CD4-positive, alpha-beta T cell treated with Interleukin-4 for 4 hours (primary cell): ENCODE measurements at places on chromosomes 12 and 14.

GRCh38 chr12:131020326-131021153, 66.8 kb downstream of the ADGRD1 start:
- no peak for DNase-seq

DNA sequence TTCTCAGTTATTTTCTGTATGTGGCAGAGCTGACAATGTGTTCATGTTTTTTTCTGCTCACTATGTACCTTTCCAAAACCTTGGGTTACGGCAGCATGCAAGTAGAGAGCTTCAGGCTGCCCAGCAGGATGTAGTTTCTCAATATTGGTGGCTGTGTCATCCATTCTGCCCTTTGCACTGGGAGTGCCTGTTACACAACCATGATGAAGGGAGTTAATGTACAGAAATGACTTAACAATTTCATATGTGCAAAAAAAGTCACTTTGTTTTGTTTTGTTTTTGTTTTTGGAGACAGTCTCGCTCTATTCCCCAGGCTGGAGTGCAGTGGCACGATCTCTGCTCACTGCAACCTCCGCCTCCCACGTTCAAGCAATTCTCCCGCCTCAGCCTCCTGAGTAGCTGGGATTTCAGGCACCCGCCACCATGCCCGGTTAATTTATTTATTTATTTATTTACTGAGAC, 6.1 kb upstream of the CNIH1 start:
- peak; percentile 8 for DNase-seq

DNA sequence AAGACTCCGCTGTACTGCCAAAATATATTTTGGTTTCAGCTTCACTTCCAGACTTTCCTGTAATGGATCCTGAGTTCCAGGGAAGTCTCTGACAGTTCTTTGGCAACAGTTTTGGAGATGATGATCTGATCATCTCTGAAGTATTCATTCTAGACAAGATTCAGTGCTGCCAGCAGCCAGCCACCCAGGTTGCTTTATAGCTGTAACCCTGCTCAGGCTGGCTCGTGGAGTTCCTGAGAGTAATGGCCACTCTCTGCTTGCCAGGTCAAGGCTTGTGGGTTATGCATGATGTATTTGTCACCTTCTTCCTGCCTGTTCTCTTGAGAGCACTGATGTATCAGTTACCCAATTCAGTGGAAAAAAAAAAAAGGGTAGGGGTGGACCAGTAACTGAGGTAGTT, 124.3 kb downstream of the PPHLN1 start:
- no peak for DNase-seq

DNA sequence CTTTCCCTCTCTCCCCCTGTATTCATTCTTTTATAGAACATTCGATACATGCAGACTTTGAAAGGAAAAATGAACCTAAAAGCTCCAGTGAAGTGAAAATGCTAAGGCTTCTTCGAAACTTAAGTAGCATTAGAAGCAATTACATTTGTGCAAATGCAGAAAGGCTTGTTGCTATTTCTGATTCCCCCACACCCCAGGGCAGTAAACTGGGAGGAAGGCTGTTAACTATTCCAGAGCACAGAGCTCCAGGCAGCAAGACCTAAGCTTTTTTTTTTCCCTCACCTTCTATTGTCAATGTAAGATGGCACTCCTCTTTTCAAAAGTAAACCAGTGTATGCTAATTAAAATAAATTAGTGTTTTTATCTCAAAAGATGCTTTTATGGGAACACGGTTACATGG, 448.9 kb upstream of the TBX3 start:
- DNase-seq, result no peak

- DNase-seq, result peak; percentile 24
Measured at GRCh38 chr12:117854339-117855012, 114.3 kb downstream of the KSR2 start.

- no peak for DNase-seq
Measured at GRCh38 chr14:48096897-48097296, 421.5 kb upstream of the MDGA2 start.

DNA sequence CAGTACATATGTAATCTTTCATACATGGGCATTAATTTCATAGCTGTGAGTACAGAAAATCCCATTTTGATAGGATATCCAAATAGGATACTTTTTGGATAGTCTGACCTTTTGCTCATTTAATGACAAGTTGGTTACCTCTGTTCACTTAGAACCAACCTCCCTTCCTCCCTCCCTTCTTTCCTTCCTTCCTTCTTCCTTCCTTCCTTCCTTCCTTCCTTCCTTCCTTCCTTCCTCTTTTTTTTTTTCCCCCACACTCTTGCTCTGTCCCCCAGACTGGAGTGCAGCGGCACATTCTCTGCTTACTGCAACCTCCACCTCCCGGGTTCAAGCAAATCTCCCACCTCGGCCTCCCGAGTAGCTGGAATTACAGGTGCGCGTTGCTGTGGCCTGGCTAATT, 162.9 kb downstream of the FUT8 start:
- no peak for DNase-seq

DNA sequence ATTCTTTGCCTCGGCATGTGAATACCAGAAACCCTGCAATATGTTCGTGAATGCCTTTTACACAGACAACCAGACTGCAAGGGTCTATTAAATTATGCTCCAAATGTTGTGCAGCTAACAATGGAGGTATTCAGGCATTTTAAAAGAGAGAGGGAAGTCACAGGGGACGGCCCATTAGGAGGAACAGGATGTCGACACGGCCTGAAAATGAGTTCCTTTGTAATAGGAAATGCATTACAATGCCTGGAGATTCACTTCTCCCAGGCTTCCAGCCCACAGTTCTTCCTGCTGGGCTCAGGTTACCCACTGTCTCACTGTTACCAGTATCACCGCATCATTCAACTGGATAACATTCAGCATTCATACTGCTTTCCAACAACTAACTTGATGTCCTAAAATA, 2.5 kb downstream of the DUSP6 start:
- peak; percentile 10 for DNase-seq

GRCh38 chr12:18496156-18496555, 234.8 kb downstream of the PIK3C2G start:
- DNase-seq, result no peak

GRCh38 chr12:89706986-89707702, 1.5 kb downstream of the ATP2B1 start:
- peak; percentile 29 for DNase-seq

DNA sequence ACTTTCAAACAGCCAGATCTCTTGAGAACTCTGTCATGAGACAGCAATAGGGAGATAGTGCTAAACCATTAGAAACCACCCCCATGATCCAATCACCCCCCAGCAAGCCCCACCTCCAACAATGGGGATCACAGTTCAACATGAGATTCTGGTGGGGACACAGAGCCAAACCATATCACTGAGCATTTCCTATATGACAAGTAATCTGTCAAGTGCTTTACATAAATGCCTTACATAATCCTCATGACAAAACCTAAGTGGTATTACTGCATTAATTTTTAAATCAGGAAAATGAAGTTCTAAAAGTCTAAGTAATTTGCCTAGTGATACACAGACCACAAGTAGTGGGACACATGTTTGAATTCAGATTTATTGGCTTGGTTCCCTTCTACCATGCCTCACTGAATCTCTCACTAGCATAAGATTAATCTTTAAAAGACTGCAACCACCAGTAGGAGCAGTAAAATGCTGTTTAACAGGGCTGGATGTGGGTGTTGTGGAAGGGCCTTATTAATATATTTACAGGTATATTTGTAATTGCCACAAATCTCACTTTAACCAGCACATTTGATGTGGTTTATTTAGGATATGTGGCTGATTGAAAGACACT, 323.1 kb upstream of the FBXO33 start:
- DNase-seq, result no peak

DNA sequence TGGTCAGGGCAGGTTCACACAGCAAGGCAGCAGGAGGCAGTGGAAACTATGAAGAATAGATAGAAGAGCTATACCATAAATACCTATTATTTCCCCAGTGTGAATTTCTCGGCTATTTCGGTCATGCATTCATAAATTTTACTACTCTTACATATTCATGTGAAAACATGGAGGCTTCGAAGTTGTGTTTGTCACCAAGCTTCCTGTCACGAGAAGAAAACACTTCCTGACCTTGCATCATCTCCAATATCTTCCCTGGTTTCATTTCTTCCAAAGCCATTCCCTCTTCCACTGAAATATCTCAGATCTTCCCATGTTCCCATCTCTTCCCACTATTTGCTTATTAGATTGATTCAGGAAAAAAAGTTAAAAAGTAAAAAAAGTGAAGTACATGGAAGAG, 80.4 kb downstream of the CPNE8 start:
- DNase-seq, result no peak

- no peak for DNase-seq
Measured at GRCh38 chr12:28993720-28994119, 155.4 kb upstream of the FAR2 start.

GRCh38 chr12:41532072-41532471, 344.0 kb downstream of the PDZRN4 start:
- DNase-seq, result no peak

- DNase-seq, result peak; percentile 44
Measured at GRCh38 chr14:100062590-100062989, 2.6 kb upstream of the EVL start.

- DNase-seq, result no peak
Measured at GRCh38 chr12:128420163-128420562, 153.2 kb downstream of the TMEM132C start.

DNA sequence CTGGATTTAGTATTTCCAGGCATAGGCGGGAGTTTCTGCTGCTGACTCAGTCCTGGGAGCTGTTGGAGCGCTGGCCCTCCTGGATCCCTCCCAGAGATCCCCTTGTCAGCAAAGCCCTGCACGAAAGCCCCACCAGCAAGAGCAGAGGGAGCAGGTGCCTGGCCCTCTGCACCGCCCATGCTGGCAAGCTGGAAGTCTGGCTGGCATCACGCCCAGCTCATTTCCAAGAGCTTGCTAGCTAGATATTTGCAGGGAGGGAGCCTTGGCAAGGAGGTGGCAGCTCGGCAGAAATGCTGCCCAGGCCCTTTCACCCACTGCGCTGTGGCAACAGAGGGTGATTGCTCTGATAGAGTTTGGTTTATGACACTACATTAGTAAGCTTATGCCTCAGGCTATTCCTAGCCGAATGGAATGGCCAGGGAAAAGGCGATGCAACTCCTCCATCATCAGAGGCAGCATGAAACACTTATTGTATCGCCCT, 193.9 kb downstream of the EMP1 start:
- DNase-seq, result no peak

- no peak for DNase-seq
Measured at GRCh38 chr12:57266681-57267080, 15.7 kb upstream of the STAC3 start.

GRCh38 chr12:120865098-120865497, 39.1 kb downstream of the SPPL3 start:
- no peak for DNase-seq

DNA sequence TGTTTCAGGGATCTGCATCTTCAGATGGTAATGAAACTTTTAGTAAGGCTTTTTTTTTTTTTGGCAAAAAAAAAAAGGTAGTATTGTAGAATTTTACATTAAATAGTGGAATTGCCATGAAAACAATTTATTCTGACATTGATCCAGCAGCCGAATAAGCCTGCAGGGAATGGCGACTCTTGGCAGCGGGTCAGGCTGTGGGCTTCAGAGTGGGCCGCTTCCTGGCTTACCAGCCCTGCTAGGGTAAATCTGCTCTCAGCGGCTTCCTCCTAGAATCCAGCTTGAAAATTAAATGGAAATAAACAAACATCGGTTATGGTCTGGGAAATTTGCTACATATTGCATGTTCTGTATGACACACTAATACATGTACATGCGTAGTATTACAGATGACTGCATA, 34.8 kb downstream of the SFSWAP start:
- no peak for DNase-seq

DNA sequence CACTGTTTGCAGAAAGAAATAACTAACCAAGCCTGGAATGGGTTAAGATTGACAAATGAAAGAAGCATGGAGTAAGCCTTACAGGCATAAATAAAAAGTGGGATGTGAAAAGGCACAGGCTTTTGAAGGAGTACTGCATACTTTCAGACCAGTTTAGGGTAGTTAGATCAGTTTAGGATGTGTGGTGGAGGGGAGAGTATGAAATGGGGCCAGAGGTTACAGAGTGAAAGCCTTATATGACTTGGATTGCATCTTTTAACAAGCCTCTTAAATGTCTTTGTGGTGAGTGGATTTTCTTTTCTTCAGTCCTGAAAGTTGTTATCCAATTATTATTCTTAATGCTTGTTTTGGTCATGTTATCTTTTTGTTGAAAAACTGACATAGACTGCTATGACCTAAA, 52.2 kb upstream of the TRHDE start:
- no peak for DNase-seq

GRCh38 chr12:113325916-113326315, 9.0 kb downstream of the SLC8B1 start:
- DNase-seq, result no peak

DNA sequence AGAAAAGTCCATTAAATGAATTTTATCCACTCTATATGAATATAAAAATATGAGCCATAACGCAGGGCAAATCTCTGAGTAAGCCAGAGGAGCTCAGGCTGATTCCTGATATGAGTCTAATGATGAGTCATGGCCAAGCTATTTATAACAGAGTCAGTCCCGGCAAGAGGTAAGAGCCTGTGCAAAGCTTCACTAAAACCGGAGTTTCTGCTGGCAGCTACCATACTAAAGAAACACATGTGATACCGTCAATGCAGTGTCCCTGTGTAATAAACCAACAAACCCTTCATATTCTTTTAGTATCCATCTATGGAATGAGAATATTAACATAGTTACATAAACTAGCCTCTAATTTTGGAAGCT, 319.4 kb downstream of the KCNC2 start:
- DNase-seq, result peak; percentile 45

DNA sequence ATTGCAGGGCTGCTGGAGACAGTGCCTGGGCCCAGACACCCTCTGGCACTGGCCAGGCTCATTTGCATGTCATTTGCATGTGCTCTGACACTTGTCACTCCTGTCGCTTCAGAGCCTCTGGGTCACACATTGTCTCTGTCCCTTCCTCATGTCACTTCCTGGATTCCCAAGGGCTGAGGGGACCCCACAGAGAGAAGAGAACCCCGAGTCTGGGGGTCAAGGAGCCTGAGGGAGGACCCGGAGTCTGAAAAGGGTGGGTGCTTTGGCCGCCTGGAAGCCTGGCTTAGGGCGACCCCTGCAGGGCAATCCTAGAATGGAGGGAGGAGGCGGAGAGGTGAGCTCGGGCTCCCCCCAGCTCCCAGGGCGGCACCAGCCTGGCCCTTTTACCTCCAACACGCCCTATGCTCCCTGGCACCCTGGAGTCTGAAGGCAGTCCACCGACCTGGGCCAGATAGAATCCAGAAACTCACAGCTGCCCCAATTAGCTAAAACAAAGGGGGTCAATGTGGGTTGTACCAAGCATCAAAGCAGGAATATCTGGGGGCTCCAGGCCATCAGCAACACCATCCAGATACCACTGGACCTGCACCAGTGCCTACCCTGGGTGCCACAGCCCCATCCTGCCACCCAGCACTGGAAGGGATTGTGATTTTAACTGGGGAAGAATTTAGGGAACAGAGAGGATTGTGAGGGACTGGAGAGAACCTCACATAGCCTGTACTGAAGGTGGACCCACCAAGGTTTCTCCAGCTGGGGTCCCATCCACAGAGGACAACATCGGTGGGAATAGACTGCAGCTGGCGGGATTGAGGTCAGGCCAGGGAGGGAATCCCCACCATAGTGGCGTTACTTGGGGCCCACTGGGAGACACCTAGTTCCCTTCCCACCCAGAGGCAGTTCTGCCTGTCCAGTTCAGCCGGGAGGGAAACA, 21.8 kb upstream of the KRT78 start:
- DNase-seq, result peak; percentile 52
